ENCODE measurements at places on chromosomes 3 and 15.

DNA sequence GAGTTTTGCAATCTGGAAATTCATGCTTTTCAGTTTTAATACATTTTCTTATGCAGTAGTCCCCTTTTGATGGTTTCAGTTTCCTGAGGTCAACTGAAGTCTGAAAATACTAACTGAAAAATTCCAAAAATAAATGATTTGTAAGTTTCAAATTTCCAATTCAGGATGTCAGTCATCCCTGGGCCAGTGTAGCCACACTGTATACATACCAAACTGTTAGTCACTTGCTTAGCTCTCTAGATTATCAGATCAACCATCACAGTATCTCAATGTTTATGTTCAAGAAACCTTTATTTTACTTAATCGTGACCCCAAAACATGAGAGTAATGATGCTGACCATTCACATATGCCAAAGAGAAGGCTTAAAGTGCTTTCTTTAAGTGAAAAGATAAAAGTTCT is 715.5 kb downstream of the GBE1 start:
- DNase-seq, result no peak

GRCh38 chr15:43920815-43921214 is 94.0 kb downstream of the WDR76 start:
- DNase-seq, result no peak

DNA sequence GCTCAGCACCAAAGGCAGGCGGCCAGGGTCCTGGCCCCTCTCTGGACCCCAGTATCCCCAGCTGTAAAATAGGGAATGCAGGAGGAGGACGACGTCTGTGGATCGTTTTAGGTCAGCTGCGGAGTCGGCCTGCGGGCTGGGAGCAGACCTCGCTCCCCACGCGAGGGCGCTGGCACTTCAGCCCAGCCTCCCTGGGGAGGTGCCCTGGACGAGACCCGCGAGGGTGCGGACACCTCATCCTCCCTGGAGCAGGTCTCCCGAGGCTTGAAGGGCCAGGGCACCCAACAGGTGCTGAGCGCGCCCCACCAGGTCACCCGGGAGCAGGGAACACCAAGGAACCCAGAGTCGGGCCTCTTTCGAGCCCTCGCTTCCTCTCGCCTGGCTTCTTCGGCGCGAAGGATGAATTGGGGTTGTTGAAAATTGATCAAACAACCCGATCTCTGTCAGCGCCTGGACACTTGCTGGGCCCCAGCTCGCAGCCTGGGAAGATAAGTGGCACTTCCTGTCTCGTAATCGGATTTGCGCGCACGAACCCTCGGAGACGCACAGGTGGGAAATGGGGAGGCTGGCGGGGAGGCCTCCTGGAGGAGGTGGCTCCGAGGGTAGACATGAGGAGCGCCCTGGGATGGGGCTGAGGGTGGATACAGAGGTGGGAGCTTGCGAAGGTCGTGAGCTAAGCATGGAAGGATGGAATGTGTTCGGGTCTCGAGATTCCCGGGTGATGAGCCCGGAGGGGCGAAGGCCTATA is 588 bp upstream of the VIPR1 start:
- no peak for DNase-seq

- no peak for DNase-seq
Observed at GRCh38 chr15:57253082-57253481, 123.2 kb upstream of the CGNL1 start.

DNA sequence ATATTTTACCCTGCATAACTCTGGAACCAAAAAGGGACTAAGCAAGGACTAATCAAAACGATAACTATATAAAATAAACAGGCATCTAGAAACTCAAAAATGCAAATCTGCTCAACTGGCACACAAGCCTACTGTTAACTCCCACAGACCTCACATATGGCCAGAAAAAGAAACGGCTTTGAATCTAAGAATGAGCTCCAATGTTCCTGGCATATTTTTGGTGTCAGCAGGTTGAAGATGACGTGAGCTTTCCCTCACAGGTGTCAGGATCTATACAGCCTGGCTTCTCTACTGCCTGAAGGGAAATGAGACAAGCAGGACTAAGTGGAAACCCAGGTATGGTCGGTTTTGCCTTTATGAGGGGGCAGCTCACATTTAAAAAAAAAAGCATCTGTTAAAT is 120.1 kb upstream of the SPATA12 start:
- no peak for DNase-seq

DNA sequence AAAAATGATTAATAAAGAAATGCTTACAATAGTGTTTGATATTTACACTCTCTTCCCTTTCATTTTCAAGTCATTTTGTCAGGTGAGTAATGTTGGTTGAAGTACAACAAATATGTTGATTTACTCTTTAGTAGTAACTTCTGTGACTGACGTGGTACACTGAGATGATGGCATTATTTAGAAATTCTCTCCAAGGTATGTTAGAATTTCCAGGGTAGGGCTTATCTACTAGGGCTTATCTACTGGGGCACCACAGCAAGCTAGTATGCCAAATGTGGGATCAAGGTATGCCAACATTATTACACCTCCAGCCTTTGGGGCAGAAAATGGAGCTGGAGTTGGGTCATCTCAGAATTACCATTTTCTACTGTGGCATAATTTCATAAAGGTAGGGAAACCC is 157.4 kb upstream of the AGTR1 start:
- no peak for DNase-seq

GRCh38 chr3:190340071-190340470 is 17.8 kb upstream of the CLDN1 start:
- DNase-seq, result no peak

DNA sequence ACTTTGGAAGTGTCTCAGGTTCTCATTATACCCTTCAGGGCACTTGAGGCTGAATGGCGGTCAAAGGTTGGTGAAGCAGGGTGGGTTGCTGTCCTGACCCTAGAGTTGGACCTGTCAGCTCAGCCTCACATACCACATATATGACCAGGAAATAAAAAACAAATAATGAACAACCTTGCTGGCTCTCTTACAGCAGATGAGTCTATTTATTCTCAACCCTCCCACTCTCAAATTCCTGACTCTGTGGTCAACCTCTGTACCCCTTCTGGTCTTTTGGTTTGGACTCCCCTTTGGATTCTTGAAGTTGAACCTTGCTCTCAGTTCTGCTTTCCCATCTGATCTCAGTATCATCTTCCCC is 16.9 kb downstream of the PPP2R3A start:
- DNase-seq, result no peak

DNA sequence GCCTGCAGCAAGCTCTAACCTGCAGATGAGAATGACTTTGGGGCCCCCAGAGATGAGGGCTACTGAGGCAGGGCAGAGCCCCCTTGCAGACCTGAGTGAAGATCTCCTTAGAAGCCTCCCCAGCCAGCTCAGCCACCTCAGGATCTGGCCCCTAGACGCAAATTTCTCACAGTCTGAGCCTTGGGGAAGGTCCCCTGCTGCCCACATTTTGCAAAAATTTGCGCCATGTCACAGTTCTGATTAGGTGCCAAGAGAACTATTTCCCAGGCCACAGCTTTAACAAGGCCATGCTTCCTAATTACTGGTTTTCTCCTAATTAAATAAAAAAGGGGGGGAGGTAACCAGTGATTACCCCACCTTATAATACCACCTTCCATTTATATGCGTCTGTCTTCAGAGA is 81.0 kb upstream of the HES1 start:
- DNase-seq, result no peak

DNA sequence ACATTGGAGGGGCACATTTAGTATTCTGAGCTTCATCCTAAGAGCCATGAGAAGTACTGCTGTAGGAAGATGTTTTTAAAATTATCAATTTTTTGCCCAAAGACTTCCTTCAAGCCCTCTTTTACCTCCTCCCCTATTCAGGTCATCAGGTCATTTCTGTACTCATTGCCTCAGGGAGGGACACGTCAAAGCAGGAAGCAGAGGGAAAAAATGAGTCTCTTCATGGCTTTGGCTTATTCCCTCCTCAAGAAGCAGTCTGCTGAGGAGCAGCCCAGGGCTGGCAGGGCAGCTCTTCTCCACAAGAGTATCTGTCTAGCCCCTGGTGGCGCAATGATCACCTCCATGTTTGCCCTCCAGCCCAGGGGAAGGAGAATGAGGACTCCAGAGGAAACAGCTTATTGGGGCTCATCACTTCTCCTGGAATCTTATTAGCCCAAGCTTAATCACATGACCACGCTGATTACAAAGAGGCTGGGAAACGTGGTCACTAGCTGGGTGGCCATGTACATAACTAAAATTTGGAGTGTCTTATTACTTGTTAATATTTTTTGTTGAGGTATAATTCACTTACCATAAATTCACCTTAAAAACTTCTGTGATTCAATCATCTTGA is 44.2 kb upstream of the GATA2 start:
- no peak for DNase-seq

DNA sequence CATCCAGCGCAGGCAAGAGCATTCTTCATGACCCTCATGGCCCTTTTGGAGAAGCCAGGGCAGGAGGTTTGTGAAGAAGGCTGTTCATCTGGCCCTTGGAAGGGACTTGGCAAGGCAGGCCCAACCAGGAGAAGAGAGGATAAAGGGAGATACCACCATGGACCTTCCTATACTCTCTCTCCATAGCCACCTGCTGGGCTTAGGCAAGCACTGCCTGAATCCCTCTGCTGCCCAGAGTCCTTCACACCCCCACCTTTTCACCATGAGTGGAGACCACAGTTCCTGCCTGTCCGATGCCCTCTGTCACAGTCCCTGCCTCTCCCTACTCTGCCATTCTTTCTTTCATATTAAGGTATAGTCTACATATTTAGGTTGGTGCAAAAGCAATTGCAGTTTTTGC is 10.6 kb upstream of the SFMBT1 start:
- no peak for DNase-seq

DNA sequence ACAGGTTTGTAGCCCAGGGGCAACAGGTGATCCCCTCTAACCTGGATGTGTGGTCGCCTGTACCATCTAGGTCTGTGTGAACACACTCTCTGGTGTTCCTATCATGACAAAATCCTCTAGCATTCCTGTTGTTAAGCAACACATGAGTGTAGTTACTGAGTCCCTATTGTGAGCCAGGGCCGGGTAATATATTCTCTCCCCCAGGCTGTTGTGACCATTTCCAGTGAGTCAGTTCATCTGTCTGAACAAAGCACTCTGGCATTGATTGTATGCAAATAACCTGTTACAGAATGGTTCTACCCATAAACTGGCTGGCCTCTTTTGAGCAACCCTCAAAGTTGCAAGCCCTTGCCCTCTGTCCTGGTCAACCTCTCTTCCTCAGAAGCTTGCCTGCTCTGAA is 2.6 kb upstream of the FLNB start:
- DNase-seq, result peak; percentile 14

- peak; percentile 92 for DNase-seq
Observed at GRCh38 chr15:43150191-43150929, 17.0 kb downstream of the TMEM62 start.

GRCh38 chr15:58962662-58963565 is 24.5 kb upstream of the RNF111 start:
- DNase-seq, result no peak

DNA sequence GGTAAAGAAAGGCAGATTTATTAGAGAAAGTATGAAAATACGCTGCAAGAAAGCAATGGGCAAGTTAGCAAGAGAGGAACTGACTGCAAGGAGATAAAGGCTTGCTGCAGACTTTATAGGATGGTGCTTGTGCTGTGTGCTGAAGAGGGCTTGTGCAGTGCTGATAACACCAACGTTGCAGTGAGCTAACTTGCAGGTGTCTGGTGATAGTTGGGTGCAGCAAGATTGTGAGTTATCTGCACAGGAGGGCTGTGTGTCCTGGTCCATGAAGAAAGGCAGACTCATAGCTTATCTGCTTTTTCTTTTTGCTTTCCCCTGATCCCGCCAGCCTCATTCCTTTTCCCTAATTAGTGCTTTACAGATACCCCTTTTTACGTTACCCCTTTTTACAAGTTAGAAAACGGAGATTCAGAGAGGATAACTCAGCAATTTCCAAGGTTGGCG is 58.0 kb upstream of the ZNF148 start:
- no peak for DNase-seq

GRCh38 chr3:33173103-33173502 is 45.5 kb downstream of the SUSD5 start:
- no peak for DNase-seq

DNA sequence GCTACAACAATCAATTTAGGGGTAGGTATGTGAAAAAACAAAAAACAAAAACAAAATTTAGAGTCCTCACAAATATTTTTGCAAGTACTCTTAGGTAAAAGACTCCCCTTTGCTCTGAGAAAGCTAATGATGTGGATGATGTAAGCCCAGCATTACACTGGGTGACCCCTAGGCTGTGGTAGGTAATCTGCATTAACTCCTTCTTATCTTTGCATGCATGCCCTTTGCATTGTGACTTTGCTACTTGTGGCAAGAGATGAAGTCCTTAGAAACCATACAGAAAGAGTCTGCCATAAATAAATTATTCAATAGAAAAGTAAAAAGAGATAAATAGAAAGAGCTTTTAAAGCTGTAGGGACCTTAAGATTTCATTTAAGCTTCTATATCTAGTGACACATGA is 159.7 kb upstream of the MBNL1 start:
- no peak for DNase-seq

GRCh38 chr3:12752809-12753208 is 6.2 kb downstream of the TMEM40 start:
- no peak for DNase-seq

DNA sequence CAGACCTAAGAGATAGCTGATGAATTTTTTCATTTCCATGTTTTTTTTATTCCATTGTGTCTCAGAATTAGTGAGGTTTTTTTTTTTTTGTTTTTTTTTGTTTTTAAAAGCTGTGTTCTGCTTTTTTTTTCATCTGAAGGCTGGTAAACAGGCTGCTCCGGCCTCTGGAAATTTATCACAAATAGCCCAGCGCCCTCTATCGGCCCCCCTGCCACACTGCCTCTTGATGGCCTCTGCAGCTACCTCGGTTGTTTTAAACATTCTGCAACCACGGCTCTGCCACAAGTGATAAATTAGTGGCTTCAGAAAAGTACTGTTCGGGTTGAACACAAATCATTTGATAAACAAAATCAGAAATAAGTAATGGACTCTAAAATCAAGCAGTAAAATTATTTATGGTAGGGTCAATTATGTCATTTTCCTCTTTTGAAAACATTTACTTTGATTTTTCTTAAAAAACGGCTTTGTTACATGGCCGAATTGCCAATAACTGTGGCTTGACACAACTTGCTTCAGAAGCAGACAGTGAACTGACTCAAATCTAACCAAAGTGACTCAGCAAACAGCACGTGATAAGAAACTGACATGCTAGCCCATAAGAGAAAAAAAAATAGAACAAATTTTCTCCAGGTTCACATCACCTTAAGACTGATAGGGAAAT is 87.8 kb downstream of the RSL24D1 start:
- no peak for DNase-seq

- DNase-seq, result no peak
Observed at GRCh38 chr3:7820969-7821368, 680.7 kb upstream of the LMCD1 start.

GRCh38 chr15:76223521-76223920 is 87.7 kb downstream of the ETFA start:
- no peak for DNase-seq

GRCh38 chr15:98384328-98385029 is 263.9 kb upstream of the IGF1R start:
- DNase-seq, result no peak

DNA sequence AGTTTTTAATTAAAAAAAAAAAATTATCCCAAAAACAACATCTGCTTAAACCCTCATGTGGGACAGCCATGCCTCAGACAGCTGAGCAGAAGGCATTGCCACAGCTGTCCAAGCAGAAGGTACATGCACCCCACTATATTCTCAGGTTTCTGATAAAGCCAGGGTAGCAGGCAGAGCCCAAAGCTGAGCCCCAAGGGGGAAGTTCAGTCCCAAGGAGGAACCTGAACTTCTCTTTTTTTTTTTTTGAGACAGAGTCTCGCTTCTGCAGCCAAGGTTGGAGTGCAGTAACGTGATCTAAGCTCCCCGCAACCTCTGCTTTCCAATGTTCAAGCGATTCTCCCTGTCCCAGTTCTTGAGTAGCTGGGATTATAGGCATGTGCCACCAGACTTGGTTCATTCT is 33.2 kb downstream of the MKRN2 start:
- no peak for DNase-seq

GRCh38 chr3:37174532-37175126 is at the start of gene LRRFIP2:
Gene LRRFIP2 (minus strand): TSS chr3:37174582. CDS start chr3:37148983, 25,599 bp downstream.
- no peak for DNase-seq

Measured in AG04449 (cell line).